ENCODE measurements at places on chromosomes 2 and 18. TPM values are rescaled to one million over a fixed set of nuclear protein-coding genes. Genes with fewer than 3 reads are reported as not detected.

DNA sequence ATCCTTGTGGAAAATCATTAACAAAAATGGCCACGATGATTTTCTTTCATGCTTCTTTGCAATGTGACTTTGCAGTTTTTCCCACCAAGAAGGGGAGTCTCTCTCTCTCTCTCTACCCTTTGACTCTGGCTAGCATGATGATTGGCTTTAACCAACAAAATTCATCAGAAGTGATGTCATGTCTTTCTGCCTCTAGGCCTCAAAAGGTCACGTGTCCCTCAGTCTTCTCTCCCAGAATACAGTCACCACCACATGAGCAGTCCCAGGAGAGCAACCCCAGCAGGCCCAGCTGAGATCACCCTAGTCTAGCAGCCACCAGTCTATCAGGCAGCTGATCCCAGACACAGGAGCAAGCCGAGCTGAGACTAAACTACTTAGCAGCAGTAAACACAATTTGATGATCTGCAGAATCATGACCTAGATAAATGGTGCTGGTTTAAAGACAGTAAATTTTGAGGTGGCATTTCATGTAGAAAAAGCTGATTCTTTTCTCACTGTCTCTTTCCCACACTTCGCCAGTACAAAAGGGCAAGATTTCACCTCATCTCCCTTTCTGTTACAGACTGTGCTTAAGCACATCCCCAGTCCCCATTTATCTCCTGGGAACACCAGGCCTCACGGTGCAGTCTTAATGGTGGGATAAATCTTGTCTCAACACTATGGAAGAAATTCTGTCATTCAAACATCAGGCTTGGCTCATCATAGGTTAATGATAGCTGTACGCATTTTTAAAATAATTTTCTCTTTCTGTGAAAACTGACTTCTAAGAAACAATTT is 132.7 kb downstream of the SCG2 start:
- DNase-seq: no peak

DNA sequence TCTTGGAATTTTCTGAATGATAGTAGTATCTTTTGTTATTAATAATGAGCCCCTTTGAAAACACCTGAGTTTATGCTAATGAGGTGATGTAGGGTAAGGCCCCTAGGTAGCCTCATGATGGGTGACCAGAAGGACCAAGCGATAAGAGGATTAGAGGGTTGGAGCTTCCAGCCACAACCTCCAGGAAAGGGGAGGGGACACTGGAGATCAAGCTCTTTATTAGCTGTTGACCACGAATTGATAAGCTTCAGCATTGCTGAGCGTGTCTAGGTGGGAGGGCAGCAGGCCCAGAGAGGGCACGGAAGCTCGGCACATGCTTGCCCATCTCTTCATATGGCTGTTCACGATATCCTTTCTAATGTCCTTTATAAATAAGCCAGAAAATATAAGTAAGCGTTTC is 39.0 kb downstream of the KIAA2012 start:
- DNase-seq: no peak

DNA sequence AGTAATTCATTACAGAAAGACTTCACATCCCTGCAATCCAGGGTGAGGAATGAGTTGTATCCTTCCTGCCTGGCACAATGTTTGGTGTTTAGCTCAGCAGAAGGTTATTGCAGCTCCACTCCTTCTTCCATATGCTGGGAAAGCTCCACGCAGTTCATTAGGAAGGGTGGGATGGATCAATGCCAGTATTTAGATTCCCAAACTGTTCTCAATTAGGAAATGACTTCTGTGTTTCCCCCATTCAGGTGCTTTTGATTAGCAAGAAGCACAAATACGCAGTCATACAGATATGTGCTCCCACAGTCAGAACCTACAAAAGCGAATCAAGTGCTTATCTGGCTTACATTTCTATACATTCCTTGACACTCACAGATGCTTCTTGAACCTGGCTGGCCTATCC is 340.6 kb downstream of the NYAP2 start:
- DNase-seq: no peak

Gene GNLY
- 8.4 TPM for total RNA-seq

DNA sequence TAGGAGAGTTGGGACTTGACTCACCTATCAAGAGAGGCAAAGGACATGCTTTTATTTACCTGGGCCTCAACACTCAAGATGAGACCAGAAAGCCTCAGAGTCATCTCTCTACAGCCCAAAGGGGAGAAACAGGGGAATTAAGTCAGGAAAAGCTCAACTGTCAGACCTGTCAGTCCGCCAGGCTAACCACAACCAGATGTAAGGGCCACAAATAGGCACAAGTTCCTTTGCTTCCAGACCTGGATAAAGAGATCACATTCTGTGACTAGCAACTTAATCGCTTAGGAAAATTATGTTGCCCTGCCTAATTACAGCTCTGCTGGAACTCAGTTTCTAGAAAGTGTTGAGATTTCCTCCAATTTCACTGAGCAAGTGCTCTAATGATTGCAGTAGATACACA is 67.9 kb downstream of the ANKRD44 start:
- no peak for DNase-seq

Gene ERMN
- 4.6 TPM for total RNA-seq

GRCh38 chr2:233013027-233013461 is at the start of gene NGEF:
Gene NGEF (minus strand): TSS chr2:233013256. CDS start chr2:232974890, 38,366 bp downstream.
- no peak for DNase-seq

GRCh38 chr2:184346338-184346862 is 251.9 kb upstream of the ZNF804A start:
- no peak for DNase-seq

Gene RASGRP3
- 16.0 TPM for total RNA-seq

Gene FOXD4L1
- total RNA-seq: not detected

Gene ITPRIPL1
- total RNA-seq: 2.8 TPM

DNA sequence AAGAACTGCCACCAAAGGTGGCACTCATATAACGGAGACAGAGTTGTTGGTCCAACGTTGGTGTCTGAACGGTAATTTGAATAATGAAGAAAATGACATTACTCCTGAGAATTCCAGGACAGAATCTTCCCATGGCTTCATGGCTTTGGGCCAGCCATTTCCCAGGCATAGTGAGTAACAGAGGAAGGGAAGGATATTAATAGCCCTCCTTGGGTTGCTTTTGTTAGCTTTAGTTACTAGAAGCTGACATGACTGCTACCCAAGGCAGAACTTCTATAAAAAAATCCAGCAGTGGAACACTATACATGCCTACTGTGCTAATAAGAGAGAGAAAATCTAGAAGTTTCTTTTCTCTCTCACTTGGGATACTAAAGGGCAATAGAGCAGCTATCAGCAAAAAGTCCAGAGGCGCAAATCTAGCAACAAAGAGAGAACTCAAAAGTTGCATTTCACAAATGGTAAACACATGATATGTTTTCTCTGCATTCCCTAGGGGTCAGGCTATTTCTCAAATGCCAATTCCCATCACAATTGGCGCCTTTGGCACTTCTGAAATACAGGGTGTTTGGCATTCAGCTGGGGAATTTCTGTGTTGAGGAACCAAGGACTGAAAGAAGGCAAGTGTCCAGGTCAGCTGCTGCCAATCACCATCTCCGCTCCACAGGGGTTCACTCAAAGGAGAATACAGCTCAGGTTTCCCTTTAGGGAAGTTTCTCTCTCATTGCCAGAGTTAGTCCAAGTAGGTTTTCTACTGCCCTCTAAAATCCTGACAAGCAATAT is 160.8 kb upstream of the KYNU start:
- DNase-seq: no peak
